Kidney (tissue), 22 donors: ENCODE measurements at places on chromosomes 11 and 22. TPM values are rescaled to one million over a fixed set of nuclear protein-coding genes. Genes with fewer than 3 reads are reported as not detected.

DNA sequence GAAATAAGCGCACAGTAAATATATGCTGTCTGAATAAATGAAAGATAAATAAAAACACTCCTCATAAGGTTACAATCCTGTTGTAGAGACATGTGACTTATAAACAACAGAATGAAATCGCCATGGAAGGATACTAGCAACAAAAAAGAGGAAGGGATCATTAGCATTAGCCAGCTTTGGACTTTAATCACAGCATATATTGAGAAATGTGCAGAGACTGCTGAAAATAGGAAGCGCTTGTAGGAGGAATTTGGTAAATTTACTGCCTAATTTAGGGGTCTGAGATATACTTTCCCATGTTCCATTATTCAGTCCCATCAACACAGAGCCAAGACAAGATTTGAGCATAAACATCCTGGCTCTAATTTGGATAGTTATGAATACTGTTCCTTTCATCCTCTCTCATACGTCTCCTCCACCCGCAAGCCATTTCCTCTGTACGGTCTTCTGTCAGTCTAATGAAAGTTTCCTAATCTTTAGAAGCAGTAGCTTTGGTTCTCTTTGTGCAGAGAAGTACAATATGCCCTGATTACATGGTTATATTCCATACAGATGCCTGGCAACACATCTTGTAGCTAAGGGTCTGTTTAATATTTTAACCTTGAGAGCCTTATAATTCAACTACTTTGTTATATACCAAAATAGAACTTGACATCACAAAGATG lies 37.1 kb upstream of the AKIP1 start:
- no peaks in the 10 kb centered on the region for H3K27me3 ChIP-seq
- H3K4me1 ChIP-seq, result no peaks in the 10 kb centered on the region
- H3K27ac ChIP-seq, result no peak overlapping the region
- DNase-seq, result no peak
- H3K4me3 ChIP-seq, result no peak overlapping the region

DNA sequence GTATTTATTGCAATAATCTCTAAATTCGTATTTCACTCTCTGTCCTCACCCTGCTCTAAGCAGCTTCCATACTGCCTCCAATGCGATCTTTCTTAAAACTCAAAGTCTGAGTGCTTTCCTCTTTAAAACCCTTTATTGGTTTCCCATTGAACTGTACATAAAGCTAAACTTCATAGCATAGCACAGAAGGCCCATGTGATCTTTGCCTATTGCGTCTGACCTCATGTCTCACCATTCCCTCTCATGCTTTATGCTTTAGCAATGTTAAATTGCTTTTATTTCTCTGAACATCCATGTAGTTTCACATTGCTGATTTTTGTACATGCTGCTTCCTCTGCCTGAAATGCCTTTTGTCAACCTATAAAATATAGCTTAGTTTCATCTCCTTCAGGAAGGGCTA lies 28.4 kb downstream of the ZDHHC13 start:
- H3K4me3 ChIP-seq, result no peak overlapping the region
- no peak overlapping the region for H3K27ac ChIP-seq
- H3K36me3 ChIP-seq, result no peaks in the 10 kb centered on the region
- H3K27me3 ChIP-seq, result no peaks in the 10 kb centered on the region
- no peaks in the 10 kb centered on the region for H3K4me1 ChIP-seq
- no peak for DNase-seq

GRCh38 chr22:48331266-48331665 lies 1496.4 kb downstream of the BRD1 start:
- no peak for DNase-seq
- H3K27ac ChIP-seq, result no peak overlapping the region
- no peak overlapping the region for H3K4me3 ChIP-seq
- no peaks in the 10 kb centered on the region for H3K27me3 ChIP-seq

The NXPE1 gene
- 0.25 TPM for total RNA-seq

The TMEM191B gene
- total RNA-seq, result 5.2 TPM

DNA sequence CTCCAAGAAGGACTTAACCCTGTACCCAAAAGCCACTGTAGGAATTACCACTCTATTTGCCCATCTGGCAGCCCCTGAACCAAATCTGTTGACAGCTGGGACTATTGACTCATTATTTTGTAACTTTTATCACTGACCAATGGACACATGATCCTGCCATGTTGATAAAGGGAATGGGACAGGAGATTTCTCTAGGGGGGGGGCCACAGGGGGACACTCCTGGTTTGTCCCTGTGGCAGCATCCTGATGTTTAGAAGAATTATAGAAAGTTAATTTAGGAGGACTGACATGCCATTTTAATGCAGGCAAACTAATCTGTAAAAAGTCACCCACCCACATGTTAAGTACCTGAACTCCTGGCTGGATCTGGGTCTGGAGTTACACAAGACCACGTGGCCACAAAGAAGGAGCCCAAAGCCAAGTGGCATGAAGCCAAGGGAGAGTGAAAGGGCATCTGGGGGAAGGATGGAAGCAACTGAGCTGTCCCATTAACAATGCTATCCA lies 558.1 kb downstream of the ETS1 start:
- no peaks in the 10 kb centered on the region for H3K36me3 ChIP-seq
- H3K4me3 ChIP-seq, result no peak overlapping the region
- H3K4me1 ChIP-seq, result no peaks in the 10 kb centered on the region
- H3K27ac ChIP-seq, result no peak overlapping the region

The POU2AF3 gene
- total RNA-seq, result 4.3 TPM

The PPP2R5B gene
- 21.2 TPM for total RNA-seq

- H3K36me3 ChIP-seq, result no peaks in the 10 kb centered on the region
- H3K27ac ChIP-seq, result no peak overlapping the region
Observed at GRCh38 chr11:16897470-16898061, 116.6 kb downstream of the PLEKHA7 start.

DNA sequence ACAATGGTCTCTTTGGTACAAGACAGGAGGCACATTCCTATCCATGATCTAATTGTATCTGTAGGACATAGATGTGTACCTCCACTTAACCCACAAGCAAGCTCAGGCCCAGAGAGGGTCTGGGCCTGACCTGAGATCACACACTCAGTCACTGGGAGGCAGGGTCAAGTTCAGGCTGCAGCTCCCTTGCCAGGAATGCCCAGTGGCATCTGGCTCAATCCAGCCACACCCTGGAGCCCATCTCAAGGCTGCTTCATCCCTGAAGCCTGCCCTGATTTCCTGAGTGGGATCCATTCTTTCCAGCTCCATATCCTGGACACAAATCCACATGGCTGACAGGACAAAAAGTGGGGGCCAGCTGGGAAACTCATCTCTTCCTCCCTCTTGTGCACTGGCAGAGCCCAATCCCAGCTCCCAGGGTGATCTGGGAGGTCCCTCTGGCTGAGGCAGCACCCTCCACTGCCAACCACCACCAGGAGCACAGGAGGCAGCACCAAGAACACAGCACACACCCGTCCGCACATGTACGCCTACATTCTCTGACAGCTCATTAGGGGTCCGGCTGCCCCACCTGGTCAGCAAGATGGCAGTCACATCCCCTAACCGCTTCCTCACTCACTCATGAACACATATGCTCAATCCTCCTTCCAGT lies 39.2 kb upstream of the KLHL35 start:
- no peak overlapping the region for H3K27ac ChIP-seq
- peaks cover 4% of the 10 kb centered on the region for H3K4me1 ChIP-seq
- DNase-seq, result peak; percentile 65

DNA sequence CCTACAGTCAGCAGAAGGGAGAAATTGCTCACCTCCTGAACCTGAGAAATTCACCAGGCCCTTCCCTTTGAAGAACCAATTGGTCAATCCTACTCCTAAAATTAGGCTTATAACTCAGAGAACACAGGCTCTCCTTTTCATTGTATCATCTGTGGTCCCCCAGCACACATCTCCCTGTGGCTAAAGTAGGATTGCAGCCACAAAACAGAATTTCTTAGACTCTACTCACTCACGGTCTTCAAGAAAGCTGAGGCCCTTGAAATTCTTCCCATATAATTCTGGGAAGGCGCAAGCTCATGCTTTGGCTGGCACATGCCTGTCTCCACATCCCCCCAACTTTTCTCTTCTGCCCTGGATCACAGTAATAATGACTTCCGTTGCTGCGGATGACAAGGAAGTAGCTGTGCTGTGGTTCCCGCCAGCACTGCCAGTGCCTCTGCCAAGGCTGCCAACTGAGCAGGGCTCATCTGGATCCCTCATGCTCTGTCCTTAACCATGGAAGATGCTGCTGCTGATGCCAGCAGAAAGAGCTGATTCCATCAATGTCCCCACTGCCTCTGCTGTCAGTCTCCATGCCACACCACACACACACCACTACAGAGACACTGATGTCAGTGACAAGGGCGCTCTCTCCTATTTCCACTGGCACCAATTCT lies 200.6 kb upstream of the POU2AF2 start:
- no peak for DNase-seq
- no peak overlapping the region for H3K4me3 ChIP-seq
- H3K27me3 ChIP-seq, result no peaks in the 10 kb centered on the region
- H3K36me3 ChIP-seq, result no peaks in the 10 kb centered on the region

GRCh38 chr11:60788401-60789125 lies 3.4 kb downstream of the MS4A10 start:
- no peak for DNase-seq
- H3K4me1 ChIP-seq, result peaks cover 12% of the 10 kb centered on the region
- no peak overlapping the region for H3K4me3 ChIP-seq
- H3K27ac ChIP-seq, result no peak overlapping the region

GRCh38 chr11:101327908-101328307 lies 198.3 kb upstream of the PGR start:
- H3K27ac ChIP-seq, result no peak overlapping the region
- no peak for DNase-seq
- H3K4me1 ChIP-seq, result no peaks in the 10 kb centered on the region
- H3K4me3 ChIP-seq, result no peak overlapping the region
- H3K36me3 ChIP-seq, result no peaks in the 10 kb centered on the region
- no peaks in the 10 kb centered on the region for H3K27me3 ChIP-seq

The MB gene
- total RNA-seq, result not detected

The DAGLA gene
- total RNA-seq, result 3.9 TPM

GRCh38 chr11:46520971-46521745 lies 72.7 kb downstream of the AMBRA1 start:
- no peak overlapping the region for H3K4me3 ChIP-seq
- H3K36me3 ChIP-seq, result no peaks in the 10 kb centered on the region
- H3K27me3 ChIP-seq, result no peaks in the 10 kb centered on the region
- no peak for DNase-seq

The YAP1 gene
- 106 TPM for total RNA-seq

GRCh38 chr11:79285756-79286155 lies 155.1 kb downstream of the TENM4 start:
- H3K27ac ChIP-seq, result no peak overlapping the region
- H3K4me1 ChIP-seq, result no peaks in the 10 kb centered on the region
- H3K4me3 ChIP-seq, result no peak overlapping the region

DNA sequence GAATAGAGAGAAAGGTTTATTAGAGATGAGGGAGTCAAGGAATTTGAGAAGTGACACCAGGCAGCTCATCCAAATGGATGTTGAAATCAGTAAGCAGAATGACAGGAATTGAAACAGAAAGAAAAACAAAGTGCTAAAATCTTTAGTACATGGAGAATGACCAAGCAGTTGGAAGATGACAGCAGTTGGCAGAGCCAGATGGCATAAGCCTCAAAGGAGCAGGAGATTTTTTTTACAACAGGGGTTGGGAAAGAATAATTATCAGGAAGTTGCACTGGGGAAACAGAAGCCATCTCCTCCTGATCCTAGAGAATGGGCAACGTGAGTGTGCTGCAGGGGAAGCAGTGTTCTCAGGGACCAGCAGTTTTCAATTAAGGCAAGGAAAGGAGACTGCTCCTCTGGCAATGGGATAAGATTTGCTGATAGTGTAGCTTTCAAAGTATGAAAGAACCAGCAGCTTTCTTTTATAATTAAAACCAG lies 28.9 kb downstream of the RAB39A start:
- H3K36me3 ChIP-seq, result no peaks in the 10 kb centered on the region
- H3K27ac ChIP-seq, result no peak overlapping the region
- no peaks in the 10 kb centered on the region for H3K27me3 ChIP-seq
- no peak overlapping the region for H3K4me3 ChIP-seq
